AG08396 (cell line): ENCODE measurements at places on chromosomes 5 and 9.
A peak's percentile ranks its signal among the peaks of the same experiment; 100 is the strongest.

DNA sequence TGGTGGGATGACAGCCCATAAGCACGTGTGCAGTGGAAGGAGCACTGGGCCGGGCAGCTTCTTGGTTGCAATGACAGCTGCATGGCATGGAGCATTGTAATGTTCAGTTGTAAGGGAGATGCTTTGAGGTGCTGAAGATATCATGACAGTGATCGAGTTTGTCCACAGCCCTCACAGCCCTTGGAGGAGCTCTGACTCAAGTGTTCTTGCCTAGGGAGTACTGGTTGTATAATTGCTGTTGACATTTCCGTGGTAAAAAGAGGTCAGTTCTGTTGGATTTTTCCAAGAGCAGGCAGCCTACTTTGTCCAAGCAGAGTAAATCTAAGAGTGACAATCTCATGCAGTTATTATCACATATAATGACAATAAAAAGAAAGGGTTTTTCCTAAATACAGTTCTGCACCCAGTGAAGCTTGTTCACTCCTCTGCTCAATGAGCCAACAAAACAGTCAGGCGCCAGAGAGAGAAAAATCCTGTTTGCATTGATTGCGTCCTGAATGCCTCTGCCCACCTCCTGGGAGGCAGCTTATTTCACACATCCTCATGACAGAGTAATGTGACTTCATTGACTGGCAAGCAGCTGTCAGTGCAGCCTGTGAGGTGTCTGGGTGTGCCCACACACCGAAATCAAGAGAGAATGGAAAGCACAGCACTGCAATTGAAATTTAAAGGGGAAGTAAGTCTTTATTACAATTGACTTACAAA, 248.0 kb downstream of the NTRK2 start:
- DNase-seq: no peak

GRCh38 chr5:132425009-132425937, 55.8 kb downstream of the SLC22A5 start:
- DNase-seq: peak; percentile 65

GRCh38 chr9:89790542-89791109, 185.8 kb downstream of the GADD45G start:
- DNase-seq: no peak

DNA sequence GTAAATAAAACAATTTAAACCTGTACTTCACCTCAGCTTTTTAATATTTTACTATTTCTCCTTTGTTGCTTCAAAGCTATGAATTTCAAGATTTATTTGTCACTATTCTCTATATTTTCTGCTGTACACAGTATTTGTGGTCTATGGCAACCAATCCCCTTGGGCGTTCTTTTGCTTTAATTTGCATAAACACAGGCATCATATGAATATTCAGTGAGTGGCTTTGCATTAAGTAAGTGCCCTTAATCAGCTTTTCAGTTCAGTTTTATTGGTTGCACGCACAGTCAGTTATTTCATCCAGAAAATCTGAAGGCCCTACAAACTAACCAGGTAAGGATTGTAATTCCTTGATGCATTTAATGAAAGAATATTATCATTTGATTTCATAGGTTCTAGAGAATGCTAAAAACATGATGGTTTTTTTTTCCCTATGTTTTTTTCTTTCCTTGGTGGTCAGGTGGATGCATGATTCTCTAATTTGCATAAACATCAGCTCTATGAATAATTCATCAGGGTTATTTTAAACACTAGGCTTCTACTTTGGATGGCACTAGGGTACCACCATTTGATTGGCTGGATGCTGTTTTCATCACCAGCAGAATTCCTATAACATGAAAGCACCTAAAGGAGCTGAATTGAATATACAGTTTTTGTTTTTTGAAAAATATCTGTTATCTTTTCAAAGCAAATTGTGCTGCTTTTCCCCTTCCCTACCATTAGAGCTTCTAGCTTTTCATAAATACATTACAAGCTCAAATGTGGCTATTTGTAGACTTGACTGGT, 249.2 kb upstream of the CCNH start:
- no peak for DNase-seq

DNA sequence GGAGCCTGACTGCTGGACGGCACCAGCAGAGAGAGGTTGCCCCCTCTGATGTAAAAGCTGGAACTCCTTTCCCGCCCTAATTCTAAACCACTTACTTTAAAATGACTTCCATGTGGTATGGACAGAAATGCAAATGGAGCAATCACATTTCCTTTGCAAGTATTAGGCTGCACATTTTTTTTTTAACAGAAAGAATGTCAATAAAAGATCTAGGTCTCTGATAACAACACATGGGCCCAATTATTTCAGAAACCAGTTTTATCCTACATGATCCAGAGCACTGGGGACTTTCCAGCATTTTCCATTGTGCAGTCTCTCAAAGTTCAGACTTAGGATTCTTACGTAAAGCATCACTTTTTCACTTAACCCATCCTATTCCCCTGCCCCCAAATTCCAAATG, 203.7 kb downstream of the NXNL2 start:
- DNase-seq: no peak

DNA sequence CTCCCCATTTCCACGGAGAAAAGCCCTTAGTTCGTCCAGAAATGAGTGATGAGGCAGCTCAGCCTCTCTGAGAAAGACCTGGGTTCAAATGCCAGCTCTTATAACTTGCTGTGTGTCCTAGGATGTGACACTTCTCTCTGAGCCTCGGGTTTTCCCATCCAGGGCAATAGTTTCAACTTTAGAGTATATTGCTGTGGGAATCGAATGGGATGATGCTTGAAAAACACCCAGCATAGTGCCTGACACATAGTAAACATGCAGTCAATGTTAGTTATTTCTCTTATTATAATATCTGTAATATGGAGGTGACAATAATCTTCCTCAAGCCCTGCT, 430 bp upstream of the MAPKAP1 start:
- no peak for DNase-seq

DNA sequence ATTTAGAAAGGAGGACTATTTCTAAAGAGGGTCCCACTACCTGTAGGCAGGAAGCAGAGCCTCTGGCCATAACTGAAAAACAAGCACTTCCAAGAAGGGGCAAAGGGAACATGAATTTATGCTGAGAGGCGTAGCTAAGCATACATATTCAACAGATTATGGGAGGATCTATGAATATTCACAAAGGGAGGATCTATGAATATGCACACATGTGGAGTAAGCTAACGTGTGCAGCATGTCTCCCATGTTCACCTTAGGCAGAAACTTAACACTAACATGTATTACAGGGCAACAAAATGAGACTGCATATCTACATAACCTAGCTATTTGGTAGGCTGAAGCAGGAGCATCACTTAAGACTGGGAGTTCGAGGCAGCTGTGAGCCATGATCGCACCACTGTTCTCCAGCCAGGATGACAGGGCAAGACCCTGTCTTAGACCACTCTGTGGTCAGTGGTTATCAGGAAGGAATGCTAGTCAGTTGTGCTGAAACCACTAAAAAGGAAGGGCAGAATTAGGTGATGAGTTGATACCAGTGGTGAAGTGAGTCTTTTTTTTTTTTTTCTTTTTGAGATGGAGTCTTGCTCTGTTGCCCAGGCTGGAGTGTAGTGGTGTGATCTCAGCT, 20.8 kb downstream of the FXN start:
- DNase-seq: no peak

GRCh38 chr5:157670662-157671591, at the start of gene C5orf52:
Gene C5orf52 (plus strand): TSS chr5:157671533. CDS start chr5:157671615, 82 bp downstream.
- peak; percentile 66 for DNase-seq

DNA sequence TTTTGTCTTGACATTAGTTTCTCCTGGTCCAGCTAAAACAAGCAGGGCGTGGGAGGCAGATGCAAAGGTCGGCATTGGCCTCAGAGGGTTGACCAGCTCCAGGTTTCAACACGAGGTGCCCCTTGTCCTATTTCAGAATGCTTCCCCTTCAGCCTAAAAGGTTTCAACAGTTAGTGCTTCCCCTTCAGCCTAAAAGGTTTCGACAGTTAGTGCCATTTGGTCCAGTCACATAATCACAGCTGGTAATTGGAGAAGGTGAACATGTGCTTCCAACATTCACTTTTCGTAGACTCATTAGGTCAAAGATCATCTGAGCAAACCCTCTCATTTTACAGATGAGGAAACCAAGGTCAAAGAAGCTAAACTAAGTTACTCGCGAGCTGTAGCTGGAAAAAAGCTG, 270.3 kb upstream of the MAP3K1 start:
- DNase-seq: no peak

DNA sequence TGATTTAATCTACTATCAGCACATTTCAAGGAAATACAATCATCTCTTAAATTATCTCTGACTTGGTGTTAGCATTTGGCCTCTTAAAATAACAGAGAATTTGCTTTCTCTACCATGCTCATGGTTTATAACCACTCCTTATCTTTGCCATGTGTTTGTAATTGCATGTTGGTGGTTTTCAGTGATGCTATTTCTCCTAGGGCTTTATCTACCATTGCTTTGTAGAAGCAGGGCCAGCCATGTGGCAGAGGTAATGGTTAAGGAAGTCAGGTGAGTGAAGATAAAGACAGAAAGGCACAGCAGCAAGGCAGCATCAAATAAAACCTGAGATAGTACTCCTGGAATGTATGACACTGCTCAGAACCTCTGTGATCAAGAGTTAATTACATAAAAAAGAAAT, 206.2 kb downstream of the FER start:
- DNase-seq: no peak

DNA sequence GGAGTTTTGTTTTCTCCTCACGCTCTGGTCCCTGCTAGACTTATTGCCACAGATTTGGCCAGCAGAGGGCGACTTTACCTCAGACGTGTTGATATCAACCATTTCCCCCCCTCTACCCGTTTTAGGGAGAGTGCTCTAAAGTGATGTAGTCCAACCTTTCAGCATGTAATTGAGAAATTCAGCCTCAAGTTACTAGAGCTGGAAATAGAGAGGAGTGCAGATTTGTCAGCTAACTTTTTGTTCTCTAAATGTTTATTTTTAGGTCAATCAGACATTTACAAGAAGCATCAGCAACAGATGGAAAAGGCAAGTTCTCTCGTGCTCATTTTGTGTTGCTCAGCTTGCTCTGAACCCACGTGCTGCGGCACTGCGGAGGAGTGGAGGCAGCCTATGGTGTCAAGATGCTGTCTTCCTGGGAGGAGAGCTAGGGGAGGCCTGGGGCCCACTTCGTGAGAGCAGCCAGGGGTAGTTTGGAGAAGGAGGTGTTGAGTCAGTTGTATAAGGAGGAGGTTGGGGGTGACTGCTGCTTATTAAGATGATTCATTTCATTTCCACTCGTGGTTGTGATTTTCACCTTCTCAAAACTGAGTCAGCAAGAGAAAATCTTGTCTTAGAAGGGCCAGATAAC, 53.6 kb downstream of the GPR107 start:
- DNase-seq: peak; percentile 74

DNA sequence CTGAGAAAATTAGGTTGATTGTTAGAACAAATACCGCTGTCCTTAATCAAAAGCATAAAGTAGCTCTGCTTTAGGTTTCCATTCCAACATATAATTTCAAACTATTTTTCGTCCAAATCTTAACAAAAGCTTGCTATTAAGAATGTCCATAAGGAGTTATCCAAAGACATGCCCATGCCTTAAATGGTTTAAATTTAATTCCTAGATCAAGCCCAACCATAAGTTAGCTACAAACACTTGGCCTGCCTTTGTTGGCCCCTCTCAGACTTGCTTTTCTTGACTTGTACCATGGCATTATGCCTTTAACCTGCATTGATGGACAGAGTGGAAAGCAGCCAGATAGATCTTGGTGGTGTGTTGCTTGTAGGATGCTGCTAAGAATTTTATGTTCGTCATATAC, 8.8 kb downstream of the GARNL3 start:
- DNase-seq: no peak

DNA sequence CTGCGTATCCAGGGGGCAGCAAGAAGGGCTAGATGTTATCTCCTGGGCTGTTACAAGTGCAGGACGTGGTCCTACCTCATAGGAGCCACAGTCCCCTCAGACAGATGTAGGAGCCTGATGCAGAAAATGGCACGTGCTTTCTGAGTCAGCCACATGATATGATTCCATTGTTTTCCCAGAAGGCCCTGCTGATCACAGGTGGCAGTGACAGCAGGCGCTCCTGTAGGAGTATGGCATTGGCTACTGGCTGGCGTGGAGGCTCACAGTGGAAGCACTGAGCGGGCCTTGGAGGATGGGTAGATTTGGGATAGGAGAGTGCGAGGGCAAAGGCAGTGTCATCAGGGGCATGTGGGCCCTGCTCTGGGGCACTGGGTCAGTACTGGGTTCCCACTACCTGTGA, 21.9 kb downstream of the USP20 start:
- no peak for DNase-seq

DNA sequence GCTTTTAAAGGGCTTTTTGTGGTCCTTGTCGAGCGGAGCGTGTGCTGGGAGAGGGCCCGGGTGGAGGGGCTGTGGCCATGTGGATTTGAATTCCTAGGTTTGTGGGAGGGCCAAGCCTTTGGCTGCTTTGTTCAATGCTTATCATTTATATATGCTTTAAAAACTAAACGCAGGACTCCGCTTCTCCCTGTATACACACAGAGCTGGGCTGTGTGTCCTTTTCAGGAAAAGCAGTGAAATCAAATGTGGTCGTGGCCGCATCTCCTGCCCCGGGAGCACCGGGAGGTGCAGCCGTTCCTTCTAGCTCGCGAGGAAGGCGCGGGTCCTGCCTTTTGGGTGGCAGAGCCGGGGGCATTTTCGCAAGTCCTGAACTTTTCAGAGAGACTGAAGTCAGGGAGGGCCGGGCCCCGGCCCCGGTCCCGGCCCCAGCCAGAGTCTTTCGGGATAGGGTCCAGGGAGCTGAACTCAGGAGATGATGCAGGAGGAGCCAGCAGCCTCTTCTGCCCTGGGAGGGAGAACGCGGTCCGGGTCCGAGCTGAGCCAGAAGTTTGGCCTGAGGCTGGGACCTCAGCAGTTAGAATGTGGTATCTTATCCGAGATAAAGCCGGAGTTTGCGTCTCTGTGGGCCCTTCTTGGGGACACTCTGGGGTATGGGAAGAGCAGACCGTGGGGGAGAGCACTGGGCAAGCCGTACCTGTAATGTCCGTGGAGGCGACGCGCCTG, 158.8 kb downstream of the C9orf152 start:
- DNase-seq: peak; percentile 29

- DNase-seq: no peak
Observed at GRCh38 chr5:131266370-131267060, 2.7 kb downstream of the CDC42SE2 start.

- peak; percentile 32 for DNase-seq
Observed at GRCh38 chr9:113375057-113376023, 1.4 kb downstream of the HDHD3 start.

GRCh38 chr9:104974053-104974962, 46.4 kb upstream of the ABCA1 start:
- no peak for DNase-seq
